Activated T-cell treated with anti-CD3 and anti-CD28 coated beads, Interleukin-2, amount 50 U/mL, for 72 hours (primary cell): ENCODE measurements at places on chromosomes 2 and 18.

DNA sequence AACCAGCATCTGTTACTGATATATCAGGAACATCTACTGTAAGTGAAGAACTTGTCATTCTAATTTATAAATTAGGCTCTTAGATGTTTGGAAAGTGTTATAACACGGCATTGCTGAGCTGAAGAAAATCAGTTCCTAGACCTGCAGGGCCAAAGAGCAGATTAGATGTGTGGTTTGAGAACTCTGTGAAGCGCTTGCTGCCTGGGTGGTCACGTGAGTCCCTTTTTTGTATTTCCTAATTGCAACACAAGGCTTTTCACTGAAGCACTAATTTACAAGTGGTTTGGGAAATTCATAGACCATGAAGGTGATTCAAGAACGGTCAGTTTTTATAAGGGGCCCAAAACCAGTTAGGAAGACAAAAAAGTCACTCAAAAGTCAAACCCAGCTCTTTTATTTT lies 106.9 kb upstream of the SP3 start:
- DNase-seq: no peak

DNA sequence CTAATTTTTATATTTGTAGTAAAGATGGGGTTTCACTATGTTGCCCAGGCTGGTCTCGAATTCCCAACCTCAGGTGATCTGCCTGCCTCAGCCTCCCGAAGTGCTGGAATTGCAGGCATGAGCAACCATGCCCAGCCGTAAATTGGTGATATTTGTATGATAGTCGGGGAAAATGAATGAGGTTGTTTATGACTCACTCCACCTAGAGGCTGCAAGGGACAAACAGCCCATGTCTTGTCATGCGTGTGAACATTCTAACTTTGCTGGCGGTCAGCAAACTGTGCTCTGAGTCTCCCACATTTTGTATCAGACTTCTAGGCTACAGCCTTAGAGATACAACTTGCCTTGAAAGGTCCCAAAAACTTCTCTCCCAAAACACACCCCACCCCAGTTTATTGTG lies 133.5 kb upstream of the DTNA start:
- DNase-seq: no peak

GRCh38 chr2:12501469-12502158 lies 215.1 kb upstream of the TRIB2 start:
- DNase-seq: peak; percentile 79

GRCh38 chr2:168239281-168239680 lies 8.1 kb downstream of the STK39 start:
- DNase-seq: no peak

DNA sequence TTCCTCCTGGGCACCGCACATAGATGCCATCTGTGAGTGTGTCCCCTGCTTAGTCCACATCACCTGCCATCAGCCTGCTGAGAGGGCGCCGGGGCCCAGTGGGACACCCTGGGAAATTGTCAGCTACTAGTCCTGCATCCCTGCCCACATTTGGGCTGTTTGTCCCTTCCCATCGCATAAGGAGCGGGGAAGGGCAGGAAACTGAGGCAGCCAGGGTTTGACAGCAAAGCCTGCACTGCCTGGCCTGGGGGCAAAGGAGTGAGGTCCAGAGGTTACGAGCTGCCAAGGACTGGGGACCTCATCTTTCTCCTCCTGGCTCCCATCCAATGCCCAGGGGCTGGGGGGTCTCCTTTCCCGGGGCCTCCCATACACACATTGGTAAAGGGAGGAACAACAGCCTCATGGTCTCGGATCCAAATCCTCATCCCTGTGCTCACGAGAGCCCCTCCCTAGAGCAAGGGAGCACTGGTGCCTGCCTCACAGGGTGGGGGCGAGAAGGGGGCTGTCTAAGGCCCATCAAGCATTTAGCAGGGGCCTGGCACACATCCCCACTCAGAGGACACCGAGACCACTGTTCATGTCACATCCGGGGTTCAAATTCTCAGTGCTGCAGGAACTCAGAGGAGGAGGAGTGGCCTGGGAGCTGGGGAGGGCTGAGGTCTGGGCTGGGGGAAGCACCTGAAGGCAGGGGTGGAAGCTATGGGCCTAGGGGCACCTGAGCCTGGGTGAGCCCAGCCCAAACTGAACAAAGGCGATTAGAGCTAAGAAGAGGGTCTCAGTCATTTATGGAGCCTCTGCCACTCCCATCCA lies 113.8 kb downstream of the SMAD7 start:
- DNase-seq: no peak

DNA sequence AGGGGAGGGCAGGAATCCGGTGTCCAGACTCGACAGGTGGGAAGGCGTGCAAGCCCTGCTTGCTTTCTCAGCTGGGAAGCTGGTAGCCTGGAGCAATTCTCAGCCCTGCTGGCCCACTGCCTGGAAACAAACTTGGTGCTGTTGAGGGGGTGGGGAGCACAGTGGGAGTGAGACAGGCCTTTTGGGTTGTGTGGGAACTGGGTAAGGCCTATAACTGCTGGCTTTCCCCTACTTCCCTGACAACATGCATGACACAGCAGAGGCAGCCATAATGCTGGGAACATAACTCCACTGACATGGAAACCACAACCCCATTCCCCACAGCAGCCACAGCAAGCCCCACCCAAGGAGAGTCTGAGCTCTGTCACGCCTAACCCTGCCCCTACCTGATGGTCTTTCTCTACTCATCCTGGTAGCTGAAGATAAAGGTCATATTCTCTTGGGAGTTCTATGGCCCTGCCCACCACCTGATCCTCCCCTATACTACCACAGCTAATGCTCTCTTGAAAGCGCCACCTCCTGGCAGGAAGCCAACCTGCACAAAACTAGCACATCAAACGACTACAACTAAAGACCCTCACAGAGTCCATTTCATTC lies 122.9 kb upstream of the ACVR1C start:
- DNase-seq: no peak

DNA sequence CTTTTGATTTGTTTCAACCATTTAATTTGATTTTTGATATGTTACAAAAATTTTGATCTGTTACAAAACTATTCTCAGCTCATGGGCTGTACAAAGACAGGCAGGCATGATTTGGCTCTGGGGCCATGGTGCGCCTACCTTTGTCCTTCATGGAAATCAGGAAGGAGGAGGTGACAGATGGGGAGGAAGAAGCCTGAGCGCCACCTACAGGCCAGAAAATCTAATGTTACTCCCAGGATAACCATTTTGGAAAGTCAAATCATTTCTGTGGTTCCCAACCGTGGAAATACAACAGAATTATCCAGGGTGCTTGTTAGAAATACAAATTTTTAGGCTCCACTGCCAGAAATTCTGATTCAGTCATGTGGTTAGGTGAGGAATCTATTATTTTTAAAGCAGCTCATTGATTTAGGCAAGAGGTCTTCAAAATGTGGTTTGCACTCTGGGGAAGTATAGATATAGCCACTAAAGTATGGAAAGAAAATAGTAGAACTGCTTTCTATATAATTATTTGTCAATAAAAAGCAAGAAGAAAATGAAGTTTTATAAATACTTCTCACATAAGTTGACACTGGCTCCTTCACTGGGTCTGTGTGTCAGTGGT lies 93.9 kb downstream of the EVA1A start:
- DNase-seq: peak; percentile 12

GRCh38 chr18:1045658-1046057 lies 141.0 kb downstream of the ADCYAP1 start:
- no peak for DNase-seq

GRCh38 chr2:199261239-199261638 lies 196.5 kb downstream of the SATB2 start:
- DNase-seq: no peak

GRCh38 chr18:13793819-13794218 lies 30.1 kb upstream of the MC5R start:
- no peak for DNase-seq

DNA sequence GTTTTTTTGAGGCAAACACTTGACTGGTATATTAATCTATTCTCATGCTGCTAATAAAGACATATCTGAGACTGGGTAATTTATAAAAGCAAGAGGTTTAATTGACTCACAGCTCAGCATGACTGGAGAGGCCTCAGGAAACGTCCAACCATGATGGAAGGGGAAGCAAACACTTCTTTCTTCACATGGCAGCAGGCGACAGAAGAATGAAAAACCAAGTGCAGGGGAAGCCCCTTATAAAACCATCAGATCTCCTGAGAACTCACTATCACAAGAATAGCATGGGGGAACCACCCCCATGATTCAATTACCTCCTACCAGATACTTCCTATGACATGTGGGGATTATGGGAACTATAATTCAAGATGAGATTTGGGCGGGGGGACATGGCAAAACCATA lies 136.2 kb upstream of the MAPRE2 start:
- DNase-seq: no peak

- DNase-seq: no peak
Measured at GRCh38 chr18:68472701-68473295, 242.1 kb downstream of the TMX3 start.

- no peak for DNase-seq
Measured at GRCh38 chr2:217066510-217067270, 206.8 kb upstream of the TNP1 start.

GRCh38 chr18:5040476-5040875 lies 156.6 kb downstream of the AKAIN1 start:
- DNase-seq: no peak

GRCh38 chr2:149050188-149050587 lies 11.7 kb downstream of the LYPD6B start:
- no peak for DNase-seq

DNA sequence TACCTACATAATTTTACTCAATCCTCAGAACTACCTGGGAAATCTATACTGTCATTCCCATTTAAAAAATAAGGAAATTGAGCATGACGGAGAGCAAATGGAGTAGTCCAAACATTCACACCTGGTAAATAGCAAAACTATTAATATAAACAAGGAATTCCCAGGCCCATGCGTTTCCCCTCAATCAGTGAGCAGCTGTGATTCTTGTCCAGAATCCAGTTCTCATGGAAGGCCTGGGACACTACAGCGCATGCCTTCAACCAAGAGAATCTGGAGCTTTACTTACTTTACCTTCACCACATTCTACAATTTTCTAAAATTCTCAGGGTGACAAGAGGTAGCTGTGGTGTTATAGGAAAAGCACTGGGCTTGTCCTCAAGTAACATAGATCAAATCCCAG lies 259.0 kb downstream of the LRATD1 start:
- DNase-seq: no peak

- no peak for DNase-seq
Measured at GRCh38 chr2:212030709-212031108, 507.9 kb downstream of the ERBB4 start.

- DNase-seq: no peak
Measured at GRCh38 chr2:236605345-236605734, 35.7 kb downstream of the ACKR3 start.

DNA sequence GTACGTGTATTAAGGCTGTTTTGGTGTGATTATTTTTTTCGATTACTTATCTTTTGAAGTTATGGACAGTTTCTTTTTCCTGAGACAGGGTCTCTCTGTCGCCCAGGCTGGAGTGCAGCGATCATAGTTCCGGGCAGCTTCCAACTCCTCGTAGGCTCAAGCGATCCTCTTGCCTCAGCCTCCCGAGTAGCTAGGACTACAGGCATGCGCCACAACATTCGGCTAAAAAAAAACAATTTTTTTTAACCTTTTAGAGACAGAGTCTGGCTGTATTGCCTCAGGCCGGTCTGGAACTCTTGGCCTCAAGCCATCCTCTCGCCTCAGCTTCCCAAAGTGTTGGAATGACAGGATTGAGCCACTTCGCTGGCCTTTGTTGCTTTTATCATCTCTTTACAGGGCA lies 945 bp downstream of the HAT1 start:
- DNase-seq: no peak

DNA sequence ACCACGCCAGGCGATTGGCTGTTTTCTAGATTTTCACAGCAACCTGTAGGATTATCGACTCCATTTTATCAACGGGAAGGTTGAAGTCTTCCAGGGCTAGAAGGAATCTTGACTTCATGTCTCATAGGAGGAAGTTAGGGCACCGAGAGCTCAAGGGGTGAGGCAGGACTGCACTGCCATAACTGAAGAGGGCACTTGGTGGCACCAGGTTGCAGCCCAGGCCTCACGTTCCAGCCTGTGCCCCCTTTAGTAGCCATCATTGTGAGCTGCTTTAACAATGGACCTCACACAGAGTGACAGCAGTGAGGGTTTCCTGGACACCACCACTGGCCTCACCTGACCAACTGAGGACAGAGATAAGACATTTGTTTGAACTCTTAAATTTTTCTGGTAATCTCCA lies 22.9 kb upstream of the RPL37A start:
- no peak for DNase-seq
